ENCODE measurements at places on chromosomes 6 and 20. TPM values are rescaled to one million over a fixed set of nuclear protein-coding genes. Genes with fewer than 3 reads are reported as not detected.

- DNase-seq, result peak; percentile 40
These were observed 1.1 kb downstream of the CITED2 start for GRCh38 chr6:139373154-139373927.

DNA sequence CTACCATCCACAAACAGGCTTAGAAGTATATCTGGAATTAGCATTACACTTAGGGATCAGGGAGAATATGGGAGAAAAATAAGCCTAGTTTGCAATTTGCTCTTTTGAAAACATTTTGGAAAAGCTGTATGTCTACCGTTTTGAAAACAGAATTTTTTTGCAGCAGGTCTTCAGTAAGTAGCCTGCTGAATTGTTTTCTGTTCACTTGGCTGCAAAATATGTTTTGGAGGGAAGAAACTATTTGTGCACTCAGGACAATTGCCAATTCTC is 39.6 kb downstream of the ILRUN start:
- no peak for DNase-seq

- DNase-seq, result no peak
These were observed 50.6 kb upstream of the EXOC2 start for GRCh38 chr6:743320-744096.

CCDC170 gene
- total RNA-seq, result 0.54 TPM

NPBWR2 gene
- total RNA-seq, result not detected

DNA sequence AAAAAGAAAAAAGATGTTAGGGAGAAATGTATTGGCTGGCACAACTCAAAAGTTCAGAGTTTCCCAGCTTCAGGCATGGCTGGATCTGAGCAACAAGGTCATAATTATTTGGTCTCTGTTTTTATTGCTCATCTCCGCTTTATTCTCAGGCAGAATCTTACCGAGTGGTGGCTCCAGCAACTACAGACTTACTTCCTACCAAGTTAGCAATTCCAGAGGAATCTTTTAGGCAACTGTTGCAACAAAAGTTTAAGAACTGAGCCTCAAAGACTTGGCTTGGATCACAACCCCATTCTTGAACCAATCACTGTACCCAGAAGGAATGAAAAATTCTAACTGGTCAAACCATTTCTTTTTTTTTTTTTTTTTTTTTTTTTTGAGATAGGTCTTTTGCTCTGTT is 35.5 kb upstream of the NCOA3 start:
- DNase-seq, result no peak

GRCh38 chr6:128663238-128663637 is 142.8 kb upstream of the PTPRK start:
- no peak for DNase-seq

DNA sequence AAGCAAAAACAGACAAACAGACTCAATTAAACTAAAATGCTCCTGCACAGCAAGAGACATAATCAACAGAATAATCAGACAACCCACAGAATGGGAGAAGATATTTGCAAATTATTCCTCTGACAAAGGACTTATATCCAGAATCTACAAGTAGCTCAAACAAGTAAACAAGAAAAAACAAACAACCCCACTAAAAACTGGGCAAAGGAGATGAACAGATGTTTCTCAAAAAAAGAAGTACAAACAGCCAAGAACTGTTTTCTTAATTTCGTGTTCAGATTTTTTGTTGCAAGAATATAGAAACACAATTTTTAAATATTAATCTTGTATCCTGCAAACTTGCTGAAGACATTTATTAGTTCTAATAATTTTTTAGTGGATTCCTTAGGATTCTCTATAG is 274.1 kb downstream of the BCKDHB start:
- no peak for DNase-seq

DNA sequence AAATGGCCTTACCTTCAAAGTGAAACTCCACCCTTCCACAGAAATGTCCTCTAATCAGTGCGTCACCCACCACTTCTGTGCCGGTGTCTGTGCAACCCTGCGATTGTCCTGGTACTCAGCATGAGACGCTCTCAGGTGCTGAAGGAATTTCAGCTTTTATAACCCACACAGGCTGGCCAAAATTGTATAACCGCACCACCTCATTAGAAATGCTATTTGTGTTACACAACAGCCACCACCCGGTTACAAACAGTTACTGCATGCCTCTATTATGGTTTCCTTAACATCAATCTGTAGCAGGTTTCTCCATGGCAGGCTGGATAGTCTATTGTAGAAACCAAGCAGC is 51.5 kb downstream of the SLC23A2 start:
- DNase-seq, result peak; percentile 63

DNA sequence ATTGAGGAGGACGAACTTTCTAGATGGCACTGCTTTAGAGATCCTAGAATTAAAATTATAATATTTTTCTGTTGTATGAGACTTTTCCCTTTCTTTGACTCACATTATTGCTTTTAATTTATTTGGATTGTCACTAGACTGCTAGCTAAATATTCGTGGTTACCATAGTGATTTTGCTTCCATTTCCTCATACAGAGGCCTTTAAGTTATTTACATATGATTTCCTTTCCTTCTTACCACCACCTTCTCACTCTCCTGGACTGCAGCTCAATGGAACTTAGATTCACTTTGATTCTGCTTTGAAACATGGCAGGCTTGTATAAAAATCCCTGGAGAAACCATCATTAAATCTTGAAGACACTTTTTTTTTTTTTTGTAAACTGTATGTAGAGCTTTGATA is 222.9 kb downstream of the LAMA2 start:
- peak; percentile 35 for DNase-seq

DNA sequence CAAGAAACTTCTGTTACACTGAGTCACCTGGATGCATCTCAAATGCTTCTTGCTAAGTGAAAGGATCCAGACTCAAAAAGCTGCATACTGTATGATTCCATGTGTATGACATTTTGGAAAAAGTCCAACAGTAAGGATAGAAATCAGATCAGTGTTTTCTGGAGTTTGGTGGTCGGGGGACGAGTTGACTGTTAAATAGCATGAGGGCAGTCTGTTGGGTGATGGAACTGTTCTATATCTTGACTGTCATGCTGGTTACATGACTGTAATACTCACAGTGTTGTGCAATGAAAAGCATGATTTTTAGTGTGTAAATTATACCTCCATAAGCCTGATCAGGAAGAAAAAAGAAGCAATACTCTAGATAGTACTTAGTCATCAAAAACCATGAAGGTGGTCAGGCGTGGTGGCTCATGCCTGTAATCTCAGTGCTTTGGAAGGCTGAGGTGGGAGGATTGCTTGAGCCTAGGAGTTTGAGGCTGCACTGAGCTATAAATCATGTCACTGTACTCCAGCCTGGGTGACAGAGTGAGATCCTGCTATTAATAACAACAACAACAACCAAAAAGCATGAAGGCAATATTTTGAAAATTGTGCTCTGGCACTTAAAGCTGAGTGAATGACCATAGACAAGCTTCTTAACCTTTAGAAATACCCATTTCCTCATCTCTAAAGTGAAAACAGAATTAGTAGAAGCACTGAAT is 30.5 kb upstream of the SASH1 start:
- peak; percentile 42 for DNase-seq

DNA sequence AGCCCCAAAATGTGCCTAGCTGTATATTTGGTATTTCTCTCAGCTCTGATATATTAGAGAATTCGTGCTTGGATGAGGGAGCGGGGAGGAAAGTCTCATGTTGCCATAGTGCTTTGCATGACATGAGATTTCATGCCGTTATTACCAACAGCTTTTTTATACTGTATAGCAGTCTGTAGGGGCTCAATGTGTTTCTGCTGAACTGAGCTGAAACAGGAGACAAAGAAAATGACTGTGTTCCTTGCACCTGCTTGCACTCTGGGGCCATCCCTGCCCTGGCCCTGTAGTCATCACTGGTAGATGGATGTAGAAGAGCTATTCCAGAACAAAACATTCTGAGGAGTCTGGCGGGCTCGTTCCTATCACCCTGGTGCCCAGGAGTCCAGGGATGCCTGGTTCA is 128.0 kb upstream of the SASH1 start:
- DNase-seq, result no peak

DNA sequence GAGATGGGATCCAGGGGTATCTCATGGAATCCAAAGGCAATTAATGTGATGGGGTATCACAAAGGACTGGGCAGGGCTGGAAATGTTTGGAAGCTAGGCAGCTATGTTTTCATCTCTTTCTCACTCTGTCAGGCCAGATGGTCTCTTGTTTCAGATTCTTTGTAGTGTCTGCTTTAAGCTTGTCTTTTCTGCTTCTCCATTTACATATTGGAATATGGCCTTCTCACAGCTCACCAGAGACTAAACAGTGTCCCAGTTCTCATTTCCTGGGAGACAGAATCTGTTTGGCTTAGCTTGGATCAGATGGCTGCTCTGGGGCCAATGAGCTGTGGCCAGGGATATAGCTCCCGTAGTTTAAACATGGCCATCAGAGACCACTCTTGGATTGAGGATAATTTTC is 78.9 kb downstream of the SLC35F1 start:
- DNase-seq, result no peak

DNA sequence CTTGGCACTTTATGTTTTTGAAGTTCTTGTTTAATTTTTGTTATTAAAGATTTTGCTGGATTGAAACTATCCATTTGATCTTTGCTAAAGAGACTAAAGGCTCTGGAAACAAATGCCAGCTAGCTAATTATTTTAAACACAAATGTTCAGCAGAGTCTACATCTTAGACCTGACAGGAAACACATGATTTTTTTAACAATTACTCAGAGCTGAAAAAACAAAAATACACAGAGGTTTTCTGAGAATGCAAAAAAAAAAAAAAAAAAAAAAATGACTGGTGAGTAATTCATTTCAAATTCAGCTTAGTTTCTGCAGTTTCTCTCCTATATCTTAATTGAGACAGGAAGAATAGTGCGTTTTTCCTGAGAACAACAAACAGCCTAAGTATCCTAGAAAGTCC is 448.0 kb downstream of the TENT5A start:
- DNase-seq, result no peak

EYS gene
- total RNA-seq, result under 0.01 TPM

- DNase-seq, result no peak
These were observed 134.0 kb upstream of the PHACTR1 start for GRCh38 chr6:12582421-12583110.

SLC22A2 gene
- not detected for total RNA-seq

- DNase-seq, result no peak
These were observed 192.2 kb downstream of the TBC1D32 start for GRCh38 chr6:121142093-121142492.
